ENCODE measurements at places on chromosomes 11 and 22. TPM values are rescaled to one million over a fixed set of nuclear protein-coding genes. Genes with fewer than 3 reads are reported as not detected.

Gene APOA4
- 0.99 TPM for total RNA-seq

Gene PGR
- total RNA-seq: 22.4 TPM

Gene MGAT3
- total RNA-seq: 1.1 TPM

Gene ELF5
- total RNA-seq: not detected

Gene P2RY6
- 13.4 TPM for total RNA-seq

All from thoracic aorta (tissue), 2 donors.